ENCODE measurements at places on chromosomes 13 and 19.

- peak; percentile 68 for DNase-seq
Measured at GRCh38 chr19:42401365-42402303, 11.5 kb upstream of the CNFN start.

GRCh38 chr13:31793246-31793645 is 53.9 kb downstream of the RXFP2 start:
- DNase-seq = no peak

DNA sequence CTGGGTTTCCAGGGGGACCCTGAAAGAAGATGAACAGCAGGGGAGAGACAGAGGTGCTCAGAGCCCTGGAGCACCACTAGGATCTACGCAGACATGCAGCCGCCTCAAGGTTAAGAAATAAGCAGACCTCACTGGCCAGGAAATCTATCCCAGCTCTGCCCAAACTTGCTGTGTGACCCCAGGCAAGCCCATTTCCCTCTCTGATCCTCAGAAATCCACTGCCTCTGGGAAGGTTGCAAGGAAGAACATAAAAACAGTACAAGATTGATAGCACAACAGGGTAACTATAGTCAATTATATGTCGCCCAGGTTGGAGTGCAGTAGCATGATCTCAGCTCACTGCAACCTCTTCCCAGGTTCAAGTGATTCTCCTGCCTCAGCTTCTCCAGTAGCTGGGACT is 20.8 kb downstream of the COL5A3 start:
- DNase-seq = no peak

GRCh38 chr13:99403458-99403971 is 96.3 kb upstream of the GPR183 start:
- no peak for DNase-seq

DNA sequence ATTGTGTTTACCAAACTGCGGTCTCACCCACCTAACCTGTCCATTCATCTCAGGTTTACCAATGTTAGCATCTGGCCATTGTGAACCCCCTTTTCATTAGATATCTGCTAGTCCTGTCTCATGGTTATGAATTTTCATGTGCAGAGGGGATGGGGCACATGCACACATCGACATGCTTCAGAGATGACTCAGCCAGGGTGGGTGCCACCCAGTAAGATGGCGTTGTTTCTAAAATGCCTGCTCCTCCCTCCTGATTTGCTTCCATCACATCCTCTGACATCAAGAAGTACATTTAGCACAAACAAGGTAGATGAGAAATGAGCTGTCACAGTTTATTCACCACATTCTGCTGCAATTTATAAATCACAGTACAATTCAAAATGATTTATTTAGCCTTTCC is 51.3 kb downstream of the GPALPP1 start:
- no peak for DNase-seq

Data from CD4-positive, alpha-beta T cell (primary cell).